PC-9 (cell line): ENCODE measurements at places on chromosomes 11 and 22. TPM values are rescaled to one million over a fixed set of nuclear protein-coding genes. Genes with fewer than 3 reads are reported as not detected.

GRCh38 chr11:92257536-92257935 is 32.9 kb downstream of the FAT3 start:
- H3K4me3 ChIP-seq = no peak overlapping the region
- no peaks in the 10 kb centered on the region for H3K4me1 ChIP-seq
- no peaks in the 10 kb centered on the region for H3K27me3 ChIP-seq
- no peaks in the 10 kb centered on the region for H3K36me3 ChIP-seq
- DNase-seq = peak; percentile 24

DNA sequence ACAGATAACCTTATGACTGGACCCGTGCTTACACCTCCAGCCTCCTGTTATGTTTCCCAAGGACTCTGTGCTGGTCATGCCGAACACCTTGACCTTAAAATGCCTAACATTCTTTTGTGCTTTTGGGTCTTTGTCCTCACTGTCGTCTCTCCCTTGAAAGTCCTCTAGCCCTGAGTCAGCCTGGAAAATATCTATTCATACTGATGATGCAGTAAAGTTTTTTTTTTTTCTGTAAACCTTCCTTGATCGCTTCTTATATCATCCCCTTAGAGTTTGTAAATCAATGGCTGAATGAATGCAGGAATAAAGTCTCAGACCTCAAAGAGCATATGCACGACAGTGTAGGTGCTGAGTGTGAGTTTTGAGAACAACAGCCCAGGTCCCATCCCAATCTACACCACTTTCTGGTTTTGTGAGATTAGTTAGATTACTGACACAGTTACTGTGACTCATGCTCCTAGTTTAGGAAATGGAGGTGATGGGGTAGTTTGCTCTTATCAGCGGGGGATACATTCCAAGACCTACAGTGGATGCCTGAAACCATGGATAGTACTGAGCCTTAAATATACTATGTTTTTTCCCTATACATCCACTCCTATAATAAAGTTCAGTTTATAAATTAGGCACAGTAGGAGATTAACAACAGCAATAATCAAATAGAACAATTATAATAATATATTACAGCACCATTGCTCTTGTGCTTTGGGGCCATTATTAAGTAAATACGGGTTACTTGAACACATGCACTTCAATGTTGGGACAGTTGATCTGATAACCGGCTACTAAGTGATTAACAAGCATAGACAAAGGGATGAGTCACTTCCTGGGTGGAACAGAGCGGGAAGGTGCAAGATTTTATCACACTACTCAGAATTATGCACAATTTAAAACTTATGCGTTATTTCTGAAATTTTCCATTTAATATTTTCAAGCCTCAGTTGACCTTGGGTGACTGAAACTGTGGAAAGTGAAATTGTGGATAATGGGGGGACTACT is 8.6 kb downstream of the TCN1 start:
- no peak overlapping the region for H3K4me3 ChIP-seq
- H3K27ac ChIP-seq = peak overlapping the region; percentile 78
- H3K36me3 ChIP-seq = no peaks in the 10 kb centered on the region

GRCh38 chr11:17506314-17506713 is 29.7 kb upstream of the ABCC8 start:
- H3K27me3 ChIP-seq = peaks cover 58% of the 10 kb centered on the region
- H3K4me1 ChIP-seq = no peaks in the 10 kb centered on the region
- H3K27ac ChIP-seq = no peak overlapping the region

- H3K36me3 ChIP-seq = no peaks in the 10 kb centered on the region
- H3K4me3 ChIP-seq = no peak overlapping the region
- H3K27me3 ChIP-seq = peaks cover 98% of the 10 kb centered on the region
- H3K4me1 ChIP-seq = no peaks in the 10 kb centered on the region
These were observed 1271.5 kb downstream of the BRD1 start for GRCh38 chr22:48556222-48556621.

- no peak for DNase-seq
- peaks cover 16% of the 10 kb centered on the region for H3K4me1 ChIP-seq
- H3K27me3 ChIP-seq = no peaks in the 10 kb centered on the region
- H3K36me3 ChIP-seq = no peaks in the 10 kb centered on the region
These were observed 266.3 kb downstream of the DDX10 start for GRCh38 chr11:108931168-108931567.

DNA sequence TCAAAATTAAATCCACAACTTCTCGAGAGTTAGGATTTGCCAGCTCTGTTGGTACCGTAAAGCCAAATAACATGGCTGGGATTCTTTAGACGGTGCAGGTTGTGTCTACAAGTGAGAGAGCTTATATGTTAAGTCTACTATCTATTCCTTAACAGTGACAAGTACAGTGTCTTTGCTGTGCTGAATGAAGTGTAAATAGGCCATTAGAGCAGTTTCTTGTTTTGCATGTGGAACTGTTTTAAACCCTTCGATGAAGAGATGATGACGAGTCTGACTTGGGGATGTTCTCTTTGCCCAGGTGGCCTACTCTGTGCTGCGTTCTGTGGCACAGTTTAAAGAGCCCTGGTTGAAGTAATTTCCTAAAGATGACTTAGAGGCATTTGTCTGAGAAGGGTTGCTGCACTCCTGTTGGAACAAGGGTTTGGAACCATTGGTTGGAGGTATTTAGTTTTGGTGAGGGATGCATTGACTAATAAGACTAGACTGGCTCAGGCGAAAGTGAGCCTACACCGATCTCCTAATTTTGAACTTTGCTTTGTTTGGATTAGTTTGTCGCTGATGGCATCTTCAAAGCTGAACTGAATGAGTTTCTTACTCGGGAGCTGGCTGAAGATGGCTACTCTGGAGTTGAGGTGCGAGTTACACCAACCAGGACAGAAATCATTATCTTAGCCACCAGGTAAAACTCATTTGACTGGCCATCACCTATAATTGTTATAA is 988 bp downstream of the RPS3 start:
- H3K4me3 ChIP-seq = peak overlapping the region; percentile 95
- H3K36me3 ChIP-seq = peaks cover 54% of the 10 kb centered on the region
- no peaks in the 10 kb centered on the region for H3K27me3 ChIP-seq
- peak overlapping the region; percentile 95 for H3K27ac ChIP-seq
- peaks cover 28% of the 10 kb centered on the region for H3K4me1 ChIP-seq

GRCh38 chr11:116046127-116046526 is 541.9 kb upstream of the CADM1 start:
- peaks cover 27% of the 10 kb centered on the region; the same call in 1 of the 2 replicates for H3K27me3 ChIP-seq
- H3K4me3 ChIP-seq = no peak overlapping the region
- H3K36me3 ChIP-seq = no peaks in the 10 kb centered on the region

DNA sequence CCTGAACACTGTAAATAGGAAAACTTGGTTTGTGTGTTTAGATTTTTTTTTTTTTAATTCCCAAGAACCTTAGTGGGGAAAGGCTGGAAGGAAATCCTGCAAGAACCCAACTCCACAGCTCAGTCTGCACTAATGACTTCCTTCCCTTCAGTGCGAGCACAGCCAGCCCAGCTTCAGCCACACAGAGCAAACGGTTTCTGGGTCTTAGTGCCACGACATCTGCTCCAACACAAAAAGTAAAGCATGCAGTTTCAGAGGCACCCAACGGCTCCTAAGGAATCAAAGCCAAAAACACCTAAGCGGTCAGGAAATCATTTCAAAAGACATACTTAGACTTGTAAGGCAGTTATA is 236.1 kb downstream of the TTC28 start:
- 0 out of 2 replicates have a peak, but pooled peaks cover 4% of the 10 kb centered on the region for H3K4me1 ChIP-seq
- peak overlapping the region; percentile 59 for H3K4me3 ChIP-seq
- DNase-seq = no peak
- H3K36me3 ChIP-seq = no peaks in the 10 kb centered on the region

DNA sequence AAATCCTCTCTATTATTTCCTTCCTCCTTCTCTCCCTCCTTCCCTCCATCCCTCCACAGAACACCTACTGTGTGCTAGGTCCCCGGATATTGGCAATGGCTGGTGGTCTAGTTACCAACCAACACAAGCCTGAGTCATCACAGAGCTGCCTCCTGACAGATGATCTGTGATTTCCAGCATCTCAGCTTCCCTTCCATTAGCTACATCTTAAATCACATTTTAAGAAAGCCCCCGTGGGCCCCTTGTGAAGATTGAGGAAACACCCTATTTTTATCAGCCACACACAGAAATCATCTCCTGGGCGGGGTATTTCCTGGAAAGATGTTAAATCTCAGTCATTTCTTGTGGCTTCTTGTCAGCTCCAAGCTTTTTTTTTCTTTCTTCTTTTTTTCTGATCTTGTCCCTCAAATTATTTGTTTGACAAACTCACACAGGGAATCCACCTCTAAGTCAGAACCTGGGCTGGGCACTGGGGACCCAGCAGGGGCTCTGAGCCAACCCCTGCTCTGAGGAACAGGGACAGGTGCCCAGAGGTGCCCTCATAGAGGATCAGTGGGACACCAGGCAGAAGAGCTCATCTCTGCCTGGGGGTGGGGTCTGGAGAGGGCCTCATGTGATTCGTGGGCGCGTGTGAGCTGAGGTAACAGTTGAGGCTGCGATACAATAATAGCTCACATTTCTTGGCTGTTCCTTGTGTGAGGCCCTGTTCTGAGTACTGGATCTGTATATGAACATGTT is 42.4 kb downstream of the CACNA1I start:
- peaks cover 11% of the 10 kb centered on the region; the same call in 1 of the 2 replicates for H3K27me3 ChIP-seq
- no peak for DNase-seq
- H3K4me1 ChIP-seq = no peaks in the 10 kb centered on the region
- no peak overlapping the region for H3K27ac ChIP-seq
- H3K36me3 ChIP-seq = no peaks in the 10 kb centered on the region

- DNase-seq = no peak
- no peak overlapping the region for H3K4me3 ChIP-seq
- H3K27ac ChIP-seq = no peak overlapping the region
- no peaks in the 10 kb centered on the region for H3K36me3 ChIP-seq
- H3K4me1 ChIP-seq = peaks cover 15% of the 10 kb centered on the region
- no peaks in the 10 kb centered on the region for H3K27me3 ChIP-seq
These were observed 15.0 kb downstream of the SLC35E4 start for GRCh38 chr22:30650508-30651116.

- H3K36me3 ChIP-seq = 0 out of 2 replicates have a peak, but pooled peaks cover 8% of the 10 kb centered on the region
- no peaks in the 10 kb centered on the region for H3K27me3 ChIP-seq
- H3K27ac ChIP-seq = peak overlapping the region; percentile 36
- H3K4me3 ChIP-seq = peak overlapping the region; percentile 99
- peaks cover 24% of the 10 kb centered on the region for H3K4me1 ChIP-seq
These were observed 657 bp downstream of the IGHMBP2 start for GRCh38 chr11:68904248-68904847.

DNA sequence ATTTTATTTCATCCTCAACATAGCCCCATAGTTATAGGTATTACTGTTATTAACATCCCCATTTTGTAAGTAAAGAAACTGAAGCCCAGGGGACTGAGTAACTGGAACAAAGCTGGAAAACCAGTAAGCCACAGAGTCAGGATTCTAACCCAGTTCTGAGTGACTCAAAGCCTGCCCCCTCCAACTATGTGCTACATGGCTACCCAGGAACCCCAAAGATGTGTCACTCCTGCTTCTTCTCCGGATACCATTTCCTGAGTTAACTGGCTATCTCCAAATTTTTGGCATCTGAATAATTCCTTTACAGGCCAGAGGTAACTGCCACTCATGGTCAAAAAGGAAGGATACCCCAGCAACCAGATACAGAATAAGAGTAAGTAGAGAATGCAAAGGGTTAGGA is 43.6 kb downstream of the TENM4 start:
- H3K36me3 ChIP-seq = no peaks in the 10 kb centered on the region
- peaks cover 49% of the 10 kb centered on the region for H3K27me3 ChIP-seq
- no peak for DNase-seq
- H3K27ac ChIP-seq = no peak overlapping the region
- no peak overlapping the region for H3K4me3 ChIP-seq
- no peaks in the 10 kb centered on the region for H3K4me1 ChIP-seq

- no peaks in the 10 kb centered on the region for H3K27me3 ChIP-seq
- no peaks in the 10 kb centered on the region for H3K36me3 ChIP-seq
- no peak for DNase-seq
- H3K4me3 ChIP-seq = no peak overlapping the region
These were observed 11.7 kb upstream of the MPEG1 start for GRCh38 chr11:59224351-59224928.

GRCh38 chr11:77725433-77725832 is 87.8 kb upstream of the CLNS1A start:
- no peak for DNase-seq
- H3K36me3 ChIP-seq = peaks cover 22% of the 10 kb centered on the region
- H3K4me1 ChIP-seq = no peaks in the 10 kb centered on the region
- no peaks in the 10 kb centered on the region for H3K27me3 ChIP-seq
- no peak overlapping the region for H3K4me3 ChIP-seq

GRCh38 chr11:107567739-107568335 is 2.3 kb upstream of the ALKBH8 start:
- no peak for DNase-seq
- H3K27me3 ChIP-seq = no peaks in the 10 kb centered on the region
- H3K27ac ChIP-seq = no peak overlapping the region
- no peak overlapping the region for H3K4me3 ChIP-seq

- H3K27me3 ChIP-seq = peaks cover 54% of the 10 kb centered on the region
- no peak for DNase-seq
- no peaks in the 10 kb centered on the region for H3K36me3 ChIP-seq
- H3K4me3 ChIP-seq = no peak overlapping the region
- H3K27ac ChIP-seq = no peak overlapping the region
These were observed 235.9 kb upstream of the NARS2 start for GRCh38 chr11:78810559-78811009.

Gene TPBGL
- not detected in 2 replicates for total RNA-seq

Gene ARHGEF12
- total RNA-seq = 61.5 and 76.5 TPM in 2 replicates

Gene CRYBB1
- not detected in 2 replicates for total RNA-seq

Gene OR51B4
- not detected in 2 replicates for total RNA-seq

Gene NLRX1
- 18.4 and 22.5 TPM in 2 replicates for total RNA-seq

Gene ENTHD1
- not detected in 2 replicates for total RNA-seq

Gene OR51E1
- total RNA-seq = not detected in 2 replicates

Gene MAPK8IP2
- total RNA-seq = 0.79 and 0.88 TPM in 2 replicates
